ENCODE measurements at places on chromosomes 11 and 22.

GRCh38 chr11:123302751-123303195 lies 107.7 kb upstream of the CLMP start:
- no peak for DNase-seq

GRCh38 chr11:133173810-133174412 lies 358.4 kb downstream of the OPCML start:
- no peak for DNase-seq

- DNase-seq, result no peak
Measured at GRCh38 chr11:128735935-128736605, 42.2 kb downstream of the FLI1 start.

DNA sequence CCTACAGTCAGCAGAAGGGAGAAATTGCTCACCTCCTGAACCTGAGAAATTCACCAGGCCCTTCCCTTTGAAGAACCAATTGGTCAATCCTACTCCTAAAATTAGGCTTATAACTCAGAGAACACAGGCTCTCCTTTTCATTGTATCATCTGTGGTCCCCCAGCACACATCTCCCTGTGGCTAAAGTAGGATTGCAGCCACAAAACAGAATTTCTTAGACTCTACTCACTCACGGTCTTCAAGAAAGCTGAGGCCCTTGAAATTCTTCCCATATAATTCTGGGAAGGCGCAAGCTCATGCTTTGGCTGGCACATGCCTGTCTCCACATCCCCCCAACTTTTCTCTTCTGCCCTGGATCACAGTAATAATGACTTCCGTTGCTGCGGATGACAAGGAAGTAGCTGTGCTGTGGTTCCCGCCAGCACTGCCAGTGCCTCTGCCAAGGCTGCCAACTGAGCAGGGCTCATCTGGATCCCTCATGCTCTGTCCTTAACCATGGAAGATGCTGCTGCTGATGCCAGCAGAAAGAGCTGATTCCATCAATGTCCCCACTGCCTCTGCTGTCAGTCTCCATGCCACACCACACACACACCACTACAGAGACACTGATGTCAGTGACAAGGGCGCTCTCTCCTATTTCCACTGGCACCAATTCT lies 200.6 kb upstream of the POU2AF2 start:
- DNase-seq, result no peak

DNA sequence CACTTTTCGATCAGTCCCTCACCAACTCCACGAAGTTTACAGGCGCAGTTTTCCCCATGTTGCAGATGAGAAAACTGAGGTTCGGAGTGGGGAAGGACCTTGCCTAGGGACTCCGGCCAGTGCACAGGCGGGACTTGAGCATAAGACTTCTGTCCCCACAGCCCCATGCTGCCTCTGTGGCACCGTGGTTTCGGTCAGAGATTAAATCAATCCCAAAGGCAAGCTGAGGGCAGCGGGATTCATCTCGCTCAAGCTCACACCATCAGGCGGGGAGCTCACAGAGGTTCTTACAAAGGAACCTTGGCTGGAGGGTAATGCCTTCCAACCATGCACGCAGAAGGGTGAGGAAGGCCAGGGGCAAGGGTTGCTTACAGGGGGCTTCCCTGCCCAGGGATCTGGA lies 115.5 kb downstream of the PHF21B start:
- no peak for DNase-seq

- DNase-seq, result peak; percentile 81
Measured at GRCh38 chr11:9506489-9507276, 45.9 kb downstream of the ZNF143 start.

GRCh38 chr11:64864473-64865285 lies 13.7 kb downstream of the EHD1 start:
- no peak for DNase-seq

GRCh38 chr11:123454060-123454651 lies 24.1 kb downstream of the GRAMD1B start:
- DNase-seq, result peak; percentile 71

DNA sequence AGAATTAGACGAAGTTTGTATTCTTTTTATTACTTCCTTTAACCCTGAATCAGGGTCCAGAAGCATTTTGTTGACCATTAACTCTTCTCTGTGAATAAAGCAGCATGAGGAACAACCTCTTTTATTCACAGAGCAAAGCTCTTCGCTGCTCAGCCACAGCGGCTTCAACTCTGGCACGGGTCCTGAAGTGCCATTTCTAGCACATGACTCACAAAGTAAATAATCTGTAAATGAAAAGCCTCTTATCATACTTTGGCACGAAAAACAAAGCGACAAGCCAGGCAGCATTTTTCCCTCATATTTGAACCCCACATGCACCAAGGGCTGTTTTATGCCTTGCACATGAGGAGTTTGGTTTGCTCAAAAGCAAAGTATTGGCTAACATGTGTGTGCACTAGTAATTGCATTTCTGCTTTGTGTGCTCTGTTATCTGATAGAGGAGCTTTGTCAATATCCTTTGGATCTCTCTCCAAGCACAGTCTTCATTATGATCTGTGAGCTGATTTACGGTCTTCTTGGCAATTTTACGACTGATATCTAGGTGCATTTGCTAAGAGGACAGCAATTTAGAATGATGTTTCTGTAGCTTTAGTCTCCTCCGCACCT lies 33.0 kb upstream of the APOBEC3A start:
- DNase-seq, result peak; percentile 29

DNA sequence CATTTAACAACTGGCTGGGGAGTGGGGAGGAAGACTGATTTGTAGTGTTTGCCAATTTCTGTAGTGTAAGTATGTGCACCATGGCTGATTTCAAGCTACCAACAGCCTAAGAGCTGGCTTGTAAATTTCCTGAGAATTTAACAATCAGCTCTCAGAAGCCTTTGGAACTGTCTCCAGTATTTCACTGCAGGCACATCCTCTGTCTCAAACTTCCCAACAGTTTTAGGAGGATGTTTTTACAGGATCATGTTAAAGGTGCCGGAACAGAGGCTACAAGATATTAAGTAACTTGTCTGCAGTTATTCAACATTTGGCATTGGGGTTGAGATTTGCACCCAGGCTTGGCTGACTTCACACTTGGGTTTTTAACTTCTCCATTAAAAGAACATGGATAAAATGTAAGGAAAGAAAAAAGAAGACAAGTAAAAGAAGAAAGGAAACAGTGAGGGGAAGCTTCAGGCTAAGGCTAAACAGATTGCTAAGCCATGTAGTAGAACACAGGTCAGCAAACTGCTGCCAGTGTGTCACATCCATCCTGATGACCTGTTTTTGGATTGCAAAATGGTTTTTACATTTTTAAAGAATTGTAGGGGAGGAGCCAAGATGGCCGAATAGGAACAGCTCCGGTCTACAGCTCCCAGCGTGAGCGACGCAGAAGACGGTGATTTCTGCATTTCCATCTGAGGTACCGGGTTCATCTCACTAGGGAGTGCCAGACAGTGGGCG lies 204.8 kb upstream of the SESN3 start:
- no peak for DNase-seq

DNA sequence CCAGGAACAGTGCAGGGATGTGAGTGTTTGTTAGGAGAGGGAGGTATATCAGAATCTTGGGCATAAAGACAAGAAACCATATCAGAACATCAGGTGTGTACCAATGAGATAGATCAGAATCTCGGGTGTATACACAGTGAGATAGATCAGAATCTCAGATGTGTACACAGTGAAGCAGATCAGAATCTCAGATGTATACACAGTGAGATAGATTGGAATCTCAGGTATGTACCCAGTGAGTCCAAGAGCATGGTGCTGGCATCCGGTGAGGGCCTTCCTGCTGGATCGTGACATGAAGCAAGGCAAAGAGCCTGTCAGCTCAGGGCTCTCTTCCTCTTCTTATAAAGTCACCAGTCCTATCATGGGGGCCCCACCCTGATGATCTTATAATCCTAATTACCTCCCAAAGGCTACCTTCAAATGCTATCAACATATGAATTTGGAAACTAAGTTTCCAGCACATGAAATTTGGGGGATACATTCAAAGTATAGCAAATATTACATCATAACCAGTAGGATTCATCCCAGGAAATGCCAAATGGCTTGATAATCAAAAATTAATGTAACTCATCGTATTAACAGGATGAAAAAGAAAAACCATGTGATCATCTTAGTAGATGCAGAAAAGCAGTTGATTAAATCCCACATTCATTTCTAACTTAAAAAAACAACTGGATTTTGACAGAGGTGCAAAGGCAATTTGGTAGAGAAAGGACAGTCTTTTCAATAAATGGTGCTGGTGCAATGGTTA lies 28.6 kb downstream of the PPARA start:
- no peak for DNase-seq

GRCh38 chr11:60868682-60869450 lies 1.5 kb downstream of the ZP1 start:
- DNase-seq, result no peak

DNA sequence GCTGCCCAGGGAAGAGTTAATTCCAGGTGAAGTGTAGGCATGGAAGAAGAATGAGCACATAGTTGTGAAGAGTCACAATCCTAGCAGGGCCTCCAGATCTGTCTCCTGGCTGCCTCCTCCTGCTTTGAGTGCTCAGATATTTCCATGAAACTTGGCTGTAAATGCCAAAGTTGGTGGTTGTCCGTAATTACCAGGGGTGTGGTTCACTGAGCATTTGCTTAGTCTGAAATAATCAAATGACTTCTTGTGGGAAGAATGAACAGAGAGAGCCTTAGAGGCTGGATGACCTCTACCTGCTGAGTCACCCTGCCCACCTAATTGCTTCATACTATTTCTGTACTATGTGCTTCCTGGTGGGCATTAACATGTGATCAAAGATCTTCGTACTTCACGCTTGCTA lies 50.9 kb downstream of the APIP start:
- DNase-seq, result no peak

DNA sequence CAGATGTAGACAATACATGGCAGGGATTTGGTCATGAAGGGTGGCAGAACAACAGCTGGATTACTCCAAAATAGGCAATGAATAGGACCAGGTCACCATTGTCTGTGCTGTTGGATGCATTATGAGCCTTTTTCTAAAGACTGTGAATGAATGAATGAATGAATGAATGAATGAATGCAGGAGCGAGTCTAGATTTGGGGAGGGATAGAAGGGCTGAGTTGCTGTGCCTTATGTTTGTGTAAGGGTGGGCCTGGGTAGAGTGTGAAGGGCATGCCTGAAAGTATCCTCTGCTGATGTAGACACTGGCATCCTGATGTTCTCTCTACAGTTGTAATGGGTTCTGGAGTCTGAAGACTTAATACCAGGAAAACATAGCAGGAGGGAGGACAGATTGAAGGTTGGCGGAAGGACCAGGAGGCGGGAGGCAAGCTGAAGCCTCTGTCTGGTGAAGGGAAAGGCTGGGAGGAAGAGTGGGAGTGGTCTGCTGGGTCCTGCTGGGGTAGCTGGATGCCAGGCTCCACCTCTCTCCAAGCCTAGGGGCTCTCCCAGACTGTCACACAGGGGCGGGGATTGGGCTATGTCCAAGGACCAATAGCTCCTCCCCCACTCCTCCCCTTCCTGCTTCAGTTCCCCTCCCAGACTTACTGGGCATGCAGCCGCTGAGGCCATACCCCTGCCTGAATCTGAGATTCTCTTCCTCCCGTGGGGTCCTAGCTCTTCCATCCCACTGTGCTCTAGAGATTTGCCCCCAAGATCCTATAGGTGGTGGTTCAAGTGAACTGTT lies 4.8 kb downstream of the TRIM3 start:
- peak; percentile 69 for DNase-seq

- DNase-seq, result no peak
Measured at GRCh38 chr11:12721816-12722604, 47.8 kb downstream of the TEAD1 start.

GRCh38 chr22:46681010-46681409 lies 57.0 kb downstream of the CERK start:
- DNase-seq, result peak; percentile 16

- DNase-seq, result peak; percentile 74
Measured at GRCh38 chr11:44760917-44761550, 34.3 kb downstream of the TSPAN18 start.

DNA sequence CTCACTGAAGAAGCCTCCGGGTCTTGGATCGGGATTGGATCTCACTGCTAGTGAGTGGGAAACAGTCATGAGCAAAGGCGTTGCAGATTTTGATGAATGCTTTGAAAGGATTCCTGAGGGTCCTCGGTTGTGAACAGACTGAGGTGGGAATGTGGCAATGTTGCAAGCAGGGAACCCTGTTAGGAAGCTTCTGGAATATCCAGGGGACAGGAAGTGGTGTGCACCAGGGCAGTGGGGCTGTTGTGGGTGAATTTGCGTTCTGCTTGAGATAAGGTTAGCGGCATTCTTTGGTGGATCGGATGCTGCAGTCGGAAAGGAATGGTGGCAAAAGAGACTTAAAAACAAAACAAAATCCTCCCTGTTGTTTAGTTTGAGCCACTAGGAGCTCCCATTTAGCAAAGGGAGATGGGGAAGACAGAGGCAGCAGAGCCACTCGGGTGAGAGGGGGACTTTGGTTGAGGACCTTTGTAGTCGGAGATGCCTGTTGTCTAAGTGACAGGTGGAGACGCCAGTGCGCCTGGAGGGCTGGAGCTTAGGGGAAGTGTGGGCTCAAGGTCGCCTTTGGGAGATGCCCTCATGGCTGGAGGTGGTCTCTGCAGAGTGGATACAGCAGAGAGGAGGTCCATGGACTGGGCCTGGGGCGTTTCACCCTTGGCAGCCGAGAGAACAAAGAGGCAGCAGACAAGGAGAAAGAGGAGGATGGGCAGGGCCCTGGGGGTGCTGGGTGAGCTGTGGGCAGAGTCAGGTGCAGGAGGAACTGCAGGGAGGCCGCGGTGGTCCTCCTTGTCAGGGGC lies 37.6 kb downstream of the CSF2RB start:
- DNase-seq, result no peak

DNA sequence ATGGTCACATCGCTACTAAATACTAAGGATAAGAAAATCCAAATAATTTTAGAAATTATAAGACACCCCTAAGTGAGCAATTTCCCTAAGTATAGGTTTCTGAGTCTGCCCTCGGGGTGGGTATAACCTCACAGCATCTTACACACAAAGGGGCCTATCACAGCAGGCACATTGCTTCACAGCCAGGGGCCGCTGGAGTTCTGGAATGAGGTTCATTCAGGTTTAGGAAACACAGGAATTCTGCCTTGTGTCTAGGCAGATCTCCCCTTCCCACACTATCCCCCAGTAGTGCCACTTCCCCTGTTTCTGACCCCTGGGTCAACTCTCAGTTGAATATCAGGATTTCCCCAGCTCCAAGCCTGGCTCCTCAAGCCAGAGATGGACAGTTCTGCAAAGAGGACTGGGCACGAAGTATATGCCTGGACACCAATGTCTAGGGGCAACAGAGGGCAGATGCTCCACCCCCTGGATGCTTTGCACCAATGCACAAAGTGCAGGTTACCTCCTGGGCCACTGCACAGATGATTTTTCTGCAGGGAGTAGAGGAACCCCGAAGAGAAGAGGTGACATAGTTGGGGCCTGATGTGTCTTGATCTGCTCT lies 11.4 kb downstream of the TUBA8 start:
- DNase-seq, result no peak

- no peak for DNase-seq
Measured at GRCh38 chr11:60502221-60502775, 9.7 kb downstream of the MS4A12 start.

GRCh38 chr11:104094576-104094975 lies 58.1 kb downstream of the DDI1 start:
- no peak for DNase-seq

- peak; percentile 61 for DNase-seq
Measured at GRCh38 chr22:37638391-37639069, 939 bp upstream of the SH3BP1 start.

- no peak for DNase-seq
Measured at GRCh38 chr11:92763336-92763735, 206.1 kb upstream of the MTNR1B start.

Measured in erythroblast (primary cell).